ENCODE measurements at places on chromosomes 5 and 9.

GRCh38 chr5:144458216-144458615, 287.5 kb downstream of the KCTD16 start:
- no peak for DNase-seq

- no peak for DNase-seq
Measured at GRCh38 chr5:53671447-53671846, 111.0 kb downstream of the NDUFS4 start.

DNA sequence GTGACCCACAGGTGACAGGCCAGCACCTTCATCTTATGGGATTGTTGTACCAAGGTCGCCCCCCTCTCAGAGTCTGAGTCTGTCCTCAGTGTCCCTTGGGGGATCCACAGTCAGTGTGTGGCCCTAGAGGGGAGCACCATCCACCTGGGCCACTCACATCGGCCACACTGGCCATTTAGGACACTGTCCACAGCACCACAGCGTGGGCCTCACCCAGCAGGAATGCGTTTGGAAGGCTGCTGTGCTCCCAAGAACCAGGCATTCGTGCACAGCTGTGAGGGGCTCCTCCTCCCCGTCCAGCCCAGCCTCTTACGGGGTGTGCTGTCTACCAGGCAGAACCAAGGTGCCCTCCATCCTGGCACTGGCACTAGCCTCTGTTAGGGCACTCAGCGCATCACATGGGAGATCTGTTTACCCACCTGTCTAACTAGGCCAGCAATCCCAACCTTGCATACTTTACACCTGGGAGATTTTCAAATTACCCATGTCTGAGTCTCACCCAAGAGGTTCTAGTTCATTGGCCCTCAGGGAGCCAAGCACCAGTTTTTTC, 24.5 kb upstream of the UBE2QL1 start:
- peak; percentile 14 for DNase-seq

DNA sequence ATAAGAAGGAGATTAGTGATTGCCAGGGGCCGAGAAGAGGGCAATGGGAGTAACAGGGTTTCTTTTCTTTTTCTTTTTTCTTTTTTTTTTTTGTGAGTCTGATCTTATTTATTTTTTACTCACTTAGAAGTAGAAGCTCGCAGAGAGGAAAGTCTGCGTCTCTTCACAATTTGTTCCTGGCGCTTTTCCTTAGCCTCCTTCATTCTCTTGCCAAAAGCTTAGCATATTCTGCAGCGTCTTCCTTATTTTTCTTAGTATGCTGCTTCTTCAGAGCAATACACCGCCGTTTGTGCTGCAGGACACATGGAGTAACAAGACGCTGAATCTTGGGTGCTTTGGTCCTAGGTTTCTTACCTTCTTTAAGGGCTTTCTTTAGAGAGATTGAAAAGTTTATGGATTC, 30.3 kb upstream of the DENND4C start:
- DNase-seq: no peak

- no peak for DNase-seq
Measured at GRCh38 chr9:21997480-21997879, 2.9 kb downstream of the CDKN2B-AS1 start.

GRCh38 chr9:84761137-84761808, 91.7 kb downstream of the NTRK2 start:
- DNase-seq: no peak

DNA sequence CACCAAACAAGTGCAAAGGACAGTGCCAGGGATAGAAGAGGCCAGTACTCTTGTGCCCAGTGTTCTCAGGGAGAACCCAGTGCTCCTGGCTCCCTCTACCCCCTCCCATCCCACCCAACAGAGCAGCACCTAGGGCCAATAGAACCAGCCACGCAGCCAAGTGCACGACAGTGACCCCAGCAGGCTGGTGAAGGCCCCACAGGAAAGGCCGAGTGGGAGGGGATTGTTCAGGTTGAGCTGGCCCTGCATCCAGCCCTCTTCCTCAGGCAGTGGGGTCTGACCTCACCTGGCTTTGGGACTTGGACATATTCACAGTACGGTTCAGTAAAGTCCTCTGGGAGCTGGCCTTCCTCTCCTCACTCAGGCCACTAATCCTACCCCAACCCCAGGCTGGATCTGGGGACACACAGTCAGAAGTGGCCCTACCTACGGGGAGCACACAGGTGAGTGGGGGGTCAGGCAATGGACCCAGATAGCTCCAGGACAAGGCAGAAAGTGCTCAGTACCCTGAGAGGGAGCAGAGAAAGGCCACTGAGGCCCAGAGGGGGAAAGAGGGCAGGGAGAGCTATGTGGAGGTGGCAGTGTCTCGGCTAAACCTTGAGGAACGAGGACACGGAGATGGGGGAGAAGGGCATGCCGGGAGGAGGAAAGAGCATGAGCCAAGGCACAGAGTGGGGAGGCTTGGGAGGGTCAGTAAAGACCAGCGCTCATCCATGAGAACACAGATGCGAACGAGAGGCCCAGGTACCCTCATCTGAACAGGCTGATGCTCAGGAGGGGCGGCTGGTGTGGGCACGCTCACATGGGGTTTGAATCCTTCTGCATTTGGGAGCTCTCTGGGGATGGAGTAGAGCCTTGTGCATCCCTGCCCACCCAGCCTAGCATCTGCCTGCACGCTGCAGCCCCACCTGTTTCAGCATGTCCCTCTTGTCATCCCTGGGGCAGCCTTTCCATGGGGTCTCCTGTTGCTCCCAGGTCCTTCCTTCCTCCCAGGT, 25.6 kb downstream of the POLR1E start:
- DNase-seq: no peak

DNA sequence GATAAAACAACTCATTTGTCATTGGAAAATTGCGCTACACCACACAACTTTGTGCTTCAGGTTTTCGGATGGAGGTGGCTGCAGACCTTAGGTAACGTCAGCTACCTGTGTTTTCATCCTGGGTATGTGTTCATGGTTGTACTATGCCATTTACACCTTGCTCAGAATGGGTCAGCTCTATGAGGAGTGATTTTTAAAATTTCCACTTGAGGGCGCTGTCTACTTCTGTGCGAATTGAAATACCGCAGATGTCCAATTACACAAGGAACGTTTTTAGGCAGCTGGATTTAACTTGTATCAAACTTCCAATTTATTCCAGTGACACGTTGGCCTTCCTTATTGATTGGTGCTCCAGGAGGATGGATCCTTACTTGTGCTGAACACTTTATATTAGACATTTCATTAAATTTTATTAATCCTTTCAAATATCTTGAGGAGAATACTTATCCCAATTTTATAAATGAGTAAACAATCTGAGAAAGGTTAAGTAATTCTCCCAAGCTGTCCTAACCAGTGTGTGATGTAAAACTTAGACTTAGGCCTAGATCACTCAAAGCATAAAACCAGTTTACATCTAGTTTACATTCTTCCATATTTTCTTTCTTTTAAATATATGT, 23.4 kb downstream of the DMRTA1 start:
- peak; percentile 79 for DNase-seq

- DNase-seq: no peak
Measured at GRCh38 chr9:1454616-1455347, 404.6 kb downstream of the DMRT2 start.

GRCh38 chr5:147072622-147073021, 162.2 kb upstream of the STK32A start:
- no peak for DNase-seq

- no peak for DNase-seq
Measured at GRCh38 chr5:134133188-134133994, 18.9 kb downstream of the TCF7 start.

DNA sequence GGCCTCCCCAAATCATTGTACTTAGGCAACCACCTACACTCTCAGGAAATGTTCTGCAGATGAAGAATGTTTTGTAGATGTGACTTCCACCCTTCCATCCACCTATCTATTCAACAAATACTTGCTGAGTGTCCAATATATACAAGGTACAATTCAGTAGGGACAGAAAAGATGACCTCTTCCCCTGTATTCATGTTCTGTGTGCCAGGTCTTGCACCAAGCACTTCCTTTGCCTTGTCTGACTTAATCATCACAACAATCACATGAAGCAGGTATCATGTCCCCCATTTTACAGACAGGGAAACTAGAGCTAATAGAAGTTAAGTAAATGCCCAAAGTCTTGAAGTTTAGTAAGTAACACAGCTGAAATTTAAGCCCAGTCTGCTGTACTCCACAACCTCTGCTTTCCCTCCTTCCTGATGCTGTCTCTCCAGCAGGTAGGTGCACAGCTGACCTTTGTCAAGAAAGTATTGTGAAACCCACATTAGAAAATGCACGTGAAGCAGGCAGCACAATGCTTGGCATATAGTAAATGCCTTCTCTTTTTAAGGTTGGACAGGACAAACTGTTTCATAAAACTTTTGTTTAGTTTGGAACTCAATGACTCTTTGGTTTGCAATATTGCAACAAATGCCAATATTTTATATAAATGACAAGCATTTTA, 296.5 kb downstream of the DEPDC1B start:
- DNase-seq: no peak

GRCh38 chr5:159056201-159056600, 43.5 kb downstream of the EBF1 start:
- DNase-seq: no peak

GRCh38 chr9:16329671-16330113, 540.8 kb downstream of the BNC2 start:
- no peak for DNase-seq

- DNase-seq: no peak
Measured at GRCh38 chr9:126683698-126684044, 69.9 kb downstream of the LMX1B start.

- DNase-seq: no peak
Measured at GRCh38 chr5:56154732-56155484, 78.2 kb downstream of the ANKRD55 start.

- no peak for DNase-seq
Measured at GRCh38 chr9:93900971-93901861, 53.9 kb downstream of the BARX1 start.

GRCh38 chr5:157965040-157965678, 106.2 kb upstream of the CLINT1 start:
- no peak for DNase-seq

GRCh38 chr5:154844809-154845208, 5.6 kb downstream of the FAXDC2 start:
- no peak for DNase-seq

- DNase-seq: no peak
Measured at GRCh38 chr9:124285903-124286291, 28.1 kb downstream of the NEK6 start.

DNA sequence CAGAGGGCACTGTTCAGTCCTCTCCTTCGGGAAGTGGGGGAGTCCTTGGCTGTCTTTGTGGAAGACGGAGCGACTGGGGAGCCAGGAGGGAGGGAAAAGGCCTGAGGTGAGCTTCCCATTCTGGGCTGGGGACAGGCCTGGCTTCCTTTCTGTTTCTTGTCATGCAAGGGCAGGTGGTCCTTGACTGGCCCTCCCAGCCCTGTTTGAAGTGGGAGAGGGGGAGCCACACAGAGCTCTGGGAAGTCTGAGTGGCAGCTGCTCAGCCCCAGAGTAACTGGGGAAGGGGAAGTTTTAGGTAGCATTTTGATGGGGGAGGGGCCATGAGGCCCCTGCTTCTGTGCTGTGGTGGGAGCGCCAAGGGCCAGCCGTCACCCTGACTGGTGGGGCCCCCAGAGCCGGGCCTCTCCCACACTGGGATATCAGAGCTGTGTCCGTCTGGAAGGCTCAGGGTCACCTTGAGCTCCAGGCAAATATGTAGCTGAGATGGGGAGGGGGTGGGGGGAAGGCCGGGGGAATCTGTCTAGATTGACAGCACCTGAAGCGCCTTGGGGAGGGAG, 6.5 kb downstream of the UNC5A start:
- no peak for DNase-seq

Measured in NCI-H526 (cell line).